ENCODE measurements at places on chromosomes 2 and 18. TPM values are rescaled to one million over a fixed set of nuclear protein-coding genes. Genes with fewer than 3 reads are reported as not detected.

GRCh38 chr18:9820719-9821118 is 65.1 kb upstream of the TXNDC2 start:
- H3K36me3 ChIP-seq: no peaks in the 10 kb centered on the region
- H3K4me3 ChIP-seq: no peak overlapping the region
- H3K27ac ChIP-seq: no peak overlapping the region
- DNase-seq: no peak

The SRD5A2 gene
- polyA plus RNA-seq: not detected

DNA sequence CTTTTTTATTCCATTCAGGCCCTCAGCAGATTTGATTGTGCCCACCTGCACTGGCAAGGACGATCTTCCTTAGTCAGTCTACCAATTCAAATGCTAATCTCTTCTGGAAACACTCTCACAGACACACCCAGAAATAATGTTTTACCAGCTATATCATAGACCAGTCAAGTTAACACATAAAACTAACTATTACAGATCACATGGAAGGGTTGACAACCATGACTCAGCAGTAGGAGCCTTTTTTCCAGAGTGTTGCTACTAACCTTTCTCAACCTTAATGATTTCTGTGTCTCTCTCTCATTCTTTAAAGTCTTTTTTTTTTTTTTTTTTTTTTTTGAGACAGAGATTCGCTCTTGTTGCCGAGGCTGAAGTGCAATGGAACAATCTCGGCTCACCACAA is 143.5 kb upstream of the MSH6 start:
- H3K27me3 ChIP-seq: no peaks in the 10 kb centered on the region
- no peaks in the 10 kb centered on the region for H3K4me1 ChIP-seq
- no peak overlapping the region for H3K27ac ChIP-seq
- H3K4me3 ChIP-seq: no peak overlapping the region
- no peak for DNase-seq

The COLEC11 gene
- not detected for polyA plus RNA-seq

DNA sequence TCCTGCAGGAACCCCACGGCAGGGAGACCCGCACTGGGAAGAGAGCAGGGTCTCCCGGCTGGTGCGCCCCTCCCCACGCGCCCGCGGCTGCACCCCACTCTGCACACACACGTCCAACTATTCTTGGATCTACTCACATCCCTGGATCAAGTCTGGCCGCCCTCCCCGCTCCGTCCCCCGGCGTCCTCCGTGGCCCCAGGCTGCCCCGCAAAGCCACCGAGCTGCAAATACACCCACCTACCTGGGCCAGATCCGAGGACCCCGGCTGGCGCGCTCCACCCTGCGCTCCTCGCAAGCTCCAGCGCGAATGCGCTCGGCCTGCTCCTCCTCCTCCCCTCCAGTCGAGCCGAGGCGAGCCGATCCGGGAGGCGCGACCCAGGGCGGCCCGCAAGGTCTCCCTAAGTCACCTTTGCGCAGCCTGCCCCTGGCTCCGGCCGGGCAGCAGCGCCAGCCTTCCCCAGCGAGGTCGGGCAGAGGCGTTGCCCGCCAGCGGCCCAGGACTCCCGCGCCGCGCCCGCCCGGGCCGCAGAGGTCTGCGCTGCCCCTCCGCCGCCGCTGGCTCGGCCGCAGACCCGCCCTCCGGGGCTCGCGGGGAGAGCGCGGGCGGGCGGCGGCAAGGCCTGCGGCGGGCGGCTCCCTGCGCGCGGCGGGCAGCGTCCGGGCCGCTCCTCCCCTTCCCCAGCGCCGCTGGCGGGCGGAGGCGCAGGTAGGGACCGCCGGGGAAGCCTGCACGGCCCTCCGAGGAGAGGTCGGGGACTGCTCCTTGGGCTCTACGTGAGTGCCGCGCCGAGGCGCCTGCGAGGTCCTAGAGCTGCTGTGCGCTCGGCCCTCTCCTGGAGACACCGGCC is 126.0 kb downstream of the OSBPL1A start:
- H3K27me3 ChIP-seq: peaks cover 15% of the 10 kb centered on the region
- no peaks in the 10 kb centered on the region for H3K4me1 ChIP-seq
- no peaks in the 10 kb centered on the region for H3K36me3 ChIP-seq
- no peak for DNase-seq
- H3K4me3 ChIP-seq: no peak overlapping the region

DNA sequence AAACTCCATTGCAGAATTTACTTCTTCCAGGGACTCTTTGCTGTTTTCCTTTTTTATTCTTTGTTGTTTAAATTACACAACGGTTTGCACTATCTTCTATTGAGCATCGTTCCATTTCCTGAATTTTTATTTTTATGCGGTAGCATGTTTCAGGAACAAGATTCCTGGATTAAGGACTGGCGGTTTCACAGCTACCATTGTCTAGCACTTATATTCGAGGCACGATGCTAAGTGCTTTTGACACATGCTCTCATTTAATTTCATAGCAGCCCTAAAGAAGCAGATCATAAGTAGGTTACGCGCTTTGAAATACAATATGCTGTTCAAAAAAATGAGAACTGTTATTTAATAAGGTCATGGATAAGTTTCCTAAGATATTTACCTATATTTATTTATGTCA is 354.4 kb downstream of the ARL6IP6 start:
- H3K36me3 ChIP-seq: no peaks in the 10 kb centered on the region
- no peaks in the 10 kb centered on the region for H3K27me3 ChIP-seq
- no peak for DNase-seq
- H3K4me1 ChIP-seq: no peaks in the 10 kb centered on the region
- no peak overlapping the region for H3K27ac ChIP-seq

DNA sequence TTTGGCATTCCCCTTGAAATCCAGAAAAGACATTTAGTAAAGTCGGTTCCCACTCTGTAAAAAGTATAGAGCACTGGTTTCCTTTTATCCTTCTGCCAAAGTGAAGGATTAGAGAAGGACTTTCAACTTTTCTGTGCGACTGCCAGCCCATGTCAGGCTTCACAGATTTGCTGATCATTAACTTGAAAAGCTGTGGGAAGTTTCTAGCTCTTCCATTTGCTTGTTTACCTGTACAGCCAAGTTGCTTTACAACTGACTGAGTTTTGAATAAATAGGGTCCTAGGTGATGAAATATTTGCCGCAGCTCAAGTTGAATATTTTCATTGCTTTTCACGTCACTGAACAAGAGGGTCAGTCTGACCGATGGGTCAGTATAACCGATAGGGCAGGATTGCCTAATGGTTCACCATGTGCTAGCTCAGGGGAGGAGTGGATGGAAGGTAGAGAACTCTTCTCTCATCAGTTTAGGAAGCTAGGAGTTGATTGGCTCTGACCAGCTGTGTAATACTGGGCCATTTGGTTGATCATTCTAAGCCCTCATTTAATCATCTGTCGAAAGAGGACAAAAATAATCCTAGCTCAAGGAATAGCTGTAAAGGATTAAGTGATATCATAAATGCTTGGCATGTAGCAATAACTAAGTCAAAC is 30.4 kb downstream of the UPP2 start:
- H3K4me3 ChIP-seq: no peak overlapping the region
- H3K36me3 ChIP-seq: no peaks in the 10 kb centered on the region
- H3K27me3 ChIP-seq: no peaks in the 10 kb centered on the region

The PRKRA gene
- polyA plus RNA-seq: 70.1 TPM

GRCh38 chr2:95346231-95346737 is 49.1 kb downstream of the KCNIP3 start:
- no peak for DNase-seq
- H3K4me1 ChIP-seq: peaks cover 3% of the 10 kb centered on the region
- no peak overlapping the region for H3K27ac ChIP-seq
- H3K27me3 ChIP-seq: peaks cover 6% of the 10 kb centered on the region

- H3K4me1 ChIP-seq: peaks cover 2% of the 10 kb centered on the region
- no peaks in the 10 kb centered on the region for H3K27me3 ChIP-seq
- H3K4me3 ChIP-seq: peak overlapping the region; percentile 93
- DNase-seq: no peak
Observed at GRCh38 chr2:206160125-206160806, 571 bp downstream of the EEF1B2 start.

DNA sequence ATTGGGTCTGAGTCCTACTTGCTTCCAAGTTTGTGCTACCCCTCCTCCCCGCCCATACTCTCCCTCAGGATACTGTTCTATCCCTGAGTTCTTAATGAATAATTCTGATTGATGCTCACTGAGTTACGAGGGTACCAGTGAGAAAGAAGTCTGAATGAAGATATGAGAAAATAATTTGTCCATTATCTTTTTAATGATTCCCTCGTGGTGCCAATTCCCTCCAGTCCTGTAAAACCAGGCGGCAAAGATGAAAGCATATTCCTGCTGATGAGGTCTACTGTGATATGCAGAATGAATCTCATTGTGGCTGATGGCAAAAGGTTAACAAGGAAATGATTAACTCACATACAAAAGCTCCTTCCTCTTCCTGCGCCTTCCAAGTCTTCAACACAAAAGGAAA is 650.2 kb upstream of the SLC39A10 start:
- no peaks in the 10 kb centered on the region for H3K36me3 ChIP-seq
- no peak overlapping the region for H3K4me3 ChIP-seq
- no peaks in the 10 kb centered on the region for H3K4me1 ChIP-seq
- DNase-seq: no peak
- H3K27ac ChIP-seq: no peak overlapping the region
- no peaks in the 10 kb centered on the region for H3K27me3 ChIP-seq

The TYMS gene
- polyA plus RNA-seq: 516 TPM

The SLC30A3 gene
- polyA plus RNA-seq: not detected

GRCh38 chr2:168278424-168278888 is 31.1 kb upstream of the STK39 start:
- H3K36me3 ChIP-seq: no peaks in the 10 kb centered on the region
- H3K27me3 ChIP-seq: no peaks in the 10 kb centered on the region
- no peaks in the 10 kb centered on the region for H3K4me1 ChIP-seq

The CPS1 gene
- 0.48 TPM for polyA plus RNA-seq

GRCh38 chr2:226832061-226832460 is 3.8 kb upstream of the RHBDD1 start:
- H3K4me3 ChIP-seq: no peak overlapping the region
- no peaks in the 10 kb centered on the region for H3K36me3 ChIP-seq
- H3K27ac ChIP-seq: no peak overlapping the region
- H3K4me1 ChIP-seq: no peaks in the 10 kb centered on the region
- DNase-seq: no peak
- H3K27me3 ChIP-seq: no peaks in the 10 kb centered on the region

DNA sequence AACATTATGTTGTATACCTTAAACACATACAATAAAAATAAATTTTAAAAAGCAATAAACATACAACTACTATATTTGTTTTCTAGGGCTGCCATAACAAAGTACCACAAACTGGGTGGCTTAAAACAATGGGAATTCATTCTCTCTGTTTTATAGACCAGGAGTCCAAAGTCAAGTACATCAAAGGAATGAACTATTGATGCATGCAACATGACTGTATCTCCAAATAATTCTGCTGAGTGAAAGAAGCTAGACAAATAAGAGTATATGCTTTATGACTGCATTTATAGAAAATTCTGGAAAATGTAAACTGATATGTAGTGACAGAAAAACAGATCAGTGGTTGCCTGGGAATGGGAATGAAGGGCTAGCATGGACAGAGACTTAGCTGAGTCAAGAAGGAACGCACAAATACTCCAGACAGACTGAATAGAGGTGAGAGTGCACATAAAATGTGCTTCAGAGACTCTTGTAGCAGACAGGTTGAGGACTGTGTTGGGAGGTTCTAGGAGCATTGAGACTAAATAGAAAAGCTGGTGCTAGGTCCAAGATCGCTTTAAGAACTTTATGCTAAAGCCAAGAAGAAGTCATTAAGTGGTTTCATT is 11.0 kb upstream of the PLA2R1 start:
- DNase-seq: no peak
- peaks cover 2% of the 10 kb centered on the region for H3K27me3 ChIP-seq
- no peak overlapping the region for H3K4me3 ChIP-seq

DNA sequence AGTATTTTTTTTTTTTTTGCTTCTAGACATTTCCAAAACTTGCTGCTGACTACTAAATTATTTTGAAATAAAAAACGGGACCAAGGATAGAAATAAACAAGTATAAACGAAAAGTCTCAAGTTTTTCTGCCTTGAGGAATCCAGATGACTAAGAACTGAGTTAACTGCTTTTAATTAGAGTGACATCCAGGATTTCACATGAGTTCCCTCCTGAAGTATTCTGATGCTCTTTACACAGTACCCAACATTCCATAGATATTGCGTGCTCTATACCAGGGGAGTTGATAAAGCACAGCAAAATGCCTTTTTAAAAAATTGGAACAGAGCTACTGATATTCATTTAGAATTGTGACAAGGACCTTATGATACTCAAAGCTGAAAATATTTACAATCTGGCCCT is 618.0 kb downstream of the CCDC85A start:
- H3K4me1 ChIP-seq: no peaks in the 10 kb centered on the region
- H3K27me3 ChIP-seq: no peaks in the 10 kb centered on the region
- no peak for DNase-seq
- no peaks in the 10 kb centered on the region for H3K36me3 ChIP-seq

The RALB gene
- 47.6 TPM for polyA plus RNA-seq
